ENCODE measurements at places on chromosomes 12 and 14. TPM values are rescaled to one million over a fixed set of nuclear protein-coding genes. Genes with fewer than 3 reads are reported as not detected.

- H3K27ac ChIP-seq = no peak overlapping the region
- H3K4me1 ChIP-seq = no peaks in the 10 kb centered on the region
- peaks cover 9% of the 10 kb centered on the region for H3K36me3 ChIP-seq
- H3K4me3 ChIP-seq = no peak overlapping the region
- H3K27me3 ChIP-seq = no peaks in the 10 kb centered on the region
Measured at GRCh38 chr14:52481864-52482263, 70.4 kb downstream of the TXNDC16 start.

DNA sequence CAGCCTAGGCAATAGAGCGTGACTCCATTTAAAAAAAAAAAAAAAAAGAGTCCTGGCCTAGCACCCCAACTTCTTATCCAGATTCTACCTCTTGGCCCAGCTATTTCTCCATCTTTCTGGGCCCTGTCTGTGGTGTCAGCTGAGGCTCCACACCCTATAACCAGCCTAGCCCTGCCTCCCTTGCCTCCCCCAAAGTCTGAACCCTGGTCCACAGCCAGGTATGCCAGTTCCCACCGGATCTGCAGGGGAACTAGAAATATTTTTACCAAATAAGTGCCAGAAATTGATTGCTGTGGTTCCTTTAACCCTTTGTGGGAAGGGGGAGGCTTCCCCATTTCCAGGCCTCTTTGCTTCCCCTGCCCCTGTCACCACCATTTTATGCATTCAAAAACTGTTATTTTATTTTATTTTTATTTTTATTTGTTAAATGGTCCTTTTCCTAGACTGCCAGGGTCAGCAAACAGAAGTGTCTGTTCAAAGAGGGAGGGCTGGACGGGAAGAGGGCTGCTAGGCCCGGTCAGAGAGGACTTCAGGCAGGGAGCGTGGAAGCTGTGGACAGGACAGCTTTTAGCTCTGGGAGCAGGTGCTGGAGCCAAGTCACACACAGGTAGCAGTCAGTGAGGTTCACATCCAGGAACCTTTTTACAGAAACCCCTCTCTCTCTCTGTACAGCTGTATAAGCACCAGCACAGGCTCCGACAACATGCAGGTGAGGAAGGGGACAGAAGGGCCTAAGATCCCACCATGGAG lies 23.2 kb downstream of the TTC9 start:
- H3K27ac ChIP-seq = no peak overlapping the region
- DNase-seq = no peak
- no peak overlapping the region for H3K4me3 ChIP-seq
- peaks cover 22% of the 10 kb centered on the region for H3K4me1 ChIP-seq
- H3K27me3 ChIP-seq = no peaks in the 10 kb centered on the region
- peaks cover 46% of the 10 kb centered on the region for H3K36me3 ChIP-seq

- no peak overlapping the region for H3K4me3 ChIP-seq
- H3K27me3 ChIP-seq = no peaks in the 10 kb centered on the region
- H3K36me3 ChIP-seq = peaks cover 8% of the 10 kb centered on the region
Measured at GRCh38 chr14:52467515-52468266, 84.6 kb downstream of the TXNDC16 start.

DNA sequence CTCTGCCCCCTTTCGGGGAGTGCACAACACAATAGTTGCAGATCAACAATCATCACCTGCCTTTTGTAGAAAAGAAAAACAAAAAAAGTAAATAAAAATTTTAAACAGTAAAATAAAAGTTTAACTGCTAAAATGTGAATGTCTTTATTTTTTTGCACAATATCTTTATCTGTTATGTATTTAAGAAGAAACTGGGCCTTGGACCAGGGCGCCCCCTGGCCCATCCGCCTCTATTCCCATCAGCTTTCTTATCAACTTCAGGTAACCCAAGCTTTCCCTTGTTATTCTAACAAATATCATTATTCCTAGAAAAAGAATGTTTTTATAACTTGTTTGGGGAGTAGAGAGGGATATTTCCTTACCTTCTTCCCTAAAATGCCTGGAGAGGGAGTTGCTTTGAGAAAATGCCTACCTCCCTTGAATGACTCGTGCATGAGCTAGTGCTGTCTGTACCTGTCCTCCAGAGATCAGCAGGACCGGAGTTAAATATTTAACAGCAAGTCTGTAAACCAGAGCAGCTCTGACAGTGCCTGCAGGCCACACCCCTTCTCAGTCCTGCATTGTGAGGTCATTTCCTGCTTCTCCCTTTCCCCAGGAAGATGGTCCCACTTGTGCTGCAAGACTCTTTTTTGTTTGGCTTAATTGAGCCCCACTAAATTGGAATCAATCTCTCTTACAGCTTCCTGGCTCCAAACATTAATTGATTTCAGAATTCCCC lies 192.8 kb upstream of the RGS6 start:
- H3K4me3 ChIP-seq = no peak overlapping the region
- H3K27me3 ChIP-seq = no peaks in the 10 kb centered on the region
- H3K27ac ChIP-seq = no peak overlapping the region
- DNase-seq = peak; percentile 47
- no peaks in the 10 kb centered on the region for H3K4me1 ChIP-seq
- H3K36me3 ChIP-seq = peaks cover 13% of the 10 kb centered on the region

RIMKLB gene
- 80.2 TPM for total RNA-seq

KRT81 gene
- total RNA-seq = not detected

DNA sequence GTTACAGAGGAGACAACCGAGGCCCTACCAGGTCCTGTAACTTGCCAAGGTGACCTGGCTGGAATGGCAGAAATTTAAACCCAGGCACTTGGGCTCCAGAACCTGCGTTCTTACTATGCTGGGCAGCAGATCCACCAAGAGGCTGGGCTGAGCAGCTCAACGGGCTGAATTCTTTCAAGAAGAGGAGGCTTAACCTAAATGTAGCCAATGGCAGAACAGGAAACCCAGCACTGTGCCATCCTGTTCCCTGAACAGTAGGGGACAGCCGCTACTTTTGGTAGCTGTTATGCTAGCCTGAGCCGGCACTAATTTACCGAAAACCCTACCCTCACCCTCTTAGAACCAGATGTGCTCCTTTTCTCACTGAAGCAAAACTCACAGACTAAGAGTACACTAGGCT lies 86.1 kb downstream of the ACTN1 start:
- DNase-seq = no peak
- H3K4me3 ChIP-seq = no peak overlapping the region
- H3K27ac ChIP-seq = no peak overlapping the region
- no peaks in the 10 kb centered on the region for H3K27me3 ChIP-seq

DNA sequence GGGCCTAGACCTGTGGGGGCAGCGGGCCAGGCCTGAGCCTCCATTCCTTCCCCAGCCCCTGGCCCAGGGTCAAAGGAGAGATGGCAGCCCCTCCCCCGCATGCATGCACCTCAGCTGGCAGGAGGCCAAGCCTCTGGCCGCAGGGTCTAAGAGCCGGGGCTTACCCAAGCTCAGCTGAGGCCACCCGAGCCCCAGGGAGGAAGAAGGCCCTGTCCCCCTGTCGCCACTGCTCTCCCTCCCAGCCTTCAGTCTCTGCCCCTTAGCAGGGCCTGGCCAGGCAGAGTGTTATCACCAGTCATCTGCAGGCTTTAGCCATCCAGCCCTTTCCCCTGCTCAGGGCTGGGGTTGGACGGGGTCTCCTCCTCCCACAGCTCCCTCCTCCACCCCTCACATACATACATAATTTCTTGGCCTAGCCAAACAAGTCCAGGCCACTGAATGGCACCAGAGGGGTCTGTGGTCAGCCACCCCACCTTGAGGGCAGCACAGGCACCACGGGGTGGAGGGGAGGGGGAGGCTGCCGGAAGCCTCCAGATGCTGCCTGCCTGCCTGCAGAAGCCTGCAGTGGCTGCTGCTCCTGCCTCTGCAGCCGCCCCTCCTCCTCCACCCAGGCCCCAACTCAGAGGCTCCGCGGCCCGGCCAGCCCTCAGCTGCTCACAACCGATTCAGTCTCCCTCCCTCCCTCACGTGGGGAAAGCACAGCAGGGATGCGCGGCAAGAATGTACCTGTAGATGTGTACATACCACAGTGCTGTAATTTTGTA lies 22.8 kb downstream of the RAB35 start:
- peaks cover 39% of the 10 kb centered on the region for H3K36me3 ChIP-seq
- peak; percentile 93 for DNase-seq
- peak overlapping the region; percentile 62 for H3K4me3 ChIP-seq
- H3K4me1 ChIP-seq = peaks cover 5% of the 10 kb centered on the region
- H3K27me3 ChIP-seq = no peaks in the 10 kb centered on the region

DNA sequence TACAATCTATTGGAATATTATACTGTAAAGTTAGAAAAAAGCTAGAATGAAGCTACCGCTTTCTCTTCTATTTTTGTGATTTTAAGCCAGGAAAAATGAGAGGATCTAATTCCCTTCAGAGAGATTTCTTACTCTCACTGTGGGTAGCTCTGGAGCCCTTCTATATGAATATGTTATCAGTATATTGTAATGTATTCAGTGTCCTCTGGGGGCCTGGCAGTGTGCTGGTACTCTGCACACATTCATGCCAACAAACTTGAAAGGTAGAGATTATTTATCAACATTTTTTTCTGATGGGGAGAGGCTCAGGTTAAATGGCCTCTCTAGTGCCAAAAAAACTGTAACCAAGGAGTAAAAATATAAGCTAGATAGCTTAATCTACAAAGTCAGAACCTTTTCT lies 292.8 kb downstream of the TTC6 start:
- no peak overlapping the region for H3K4me3 ChIP-seq
- DNase-seq = no peak
- peaks cover 11% of the 10 kb centered on the region for H3K36me3 ChIP-seq

GRCh38 chr14:75910048-75910447 lies 71.7 kb downstream of the TGFB3 start:
- H3K4me3 ChIP-seq = no peak overlapping the region
- no peaks in the 10 kb centered on the region for H3K4me1 ChIP-seq
- no peaks in the 10 kb centered on the region for H3K36me3 ChIP-seq

- no peaks in the 10 kb centered on the region for H3K27me3 ChIP-seq
- H3K36me3 ChIP-seq = no peaks in the 10 kb centered on the region
- no peak overlapping the region for H3K4me3 ChIP-seq
- no peak overlapping the region for H3K27ac ChIP-seq
- H3K4me1 ChIP-seq = no peaks in the 10 kb centered on the region
Measured at GRCh38 chr14:85332401-85332800, 197.5 kb upstream of the FLRT2 start.

GRCh38 chr14:31560759-31561154 lies 447 bp upstream of the NUBPL start:
- H3K27me3 ChIP-seq = no peaks in the 10 kb centered on the region
- H3K27ac ChIP-seq = no peak overlapping the region
- H3K36me3 ChIP-seq = no peaks in the 10 kb centered on the region
- no peak for DNase-seq
- H3K4me1 ChIP-seq = no peaks in the 10 kb centered on the region

TSHR gene
- not detected for total RNA-seq

GRCh38 chr14:100709289-100710284 lies 17.1 kb upstream of the DLK1 start:
- peak overlapping the region; percentile 60 for H3K4me3 ChIP-seq
- no peaks in the 10 kb centered on the region for H3K36me3 ChIP-seq
- no peak for DNase-seq
- H3K4me1 ChIP-seq = no peaks in the 10 kb centered on the region
- H3K27ac ChIP-seq = no peak overlapping the region

DNA sequence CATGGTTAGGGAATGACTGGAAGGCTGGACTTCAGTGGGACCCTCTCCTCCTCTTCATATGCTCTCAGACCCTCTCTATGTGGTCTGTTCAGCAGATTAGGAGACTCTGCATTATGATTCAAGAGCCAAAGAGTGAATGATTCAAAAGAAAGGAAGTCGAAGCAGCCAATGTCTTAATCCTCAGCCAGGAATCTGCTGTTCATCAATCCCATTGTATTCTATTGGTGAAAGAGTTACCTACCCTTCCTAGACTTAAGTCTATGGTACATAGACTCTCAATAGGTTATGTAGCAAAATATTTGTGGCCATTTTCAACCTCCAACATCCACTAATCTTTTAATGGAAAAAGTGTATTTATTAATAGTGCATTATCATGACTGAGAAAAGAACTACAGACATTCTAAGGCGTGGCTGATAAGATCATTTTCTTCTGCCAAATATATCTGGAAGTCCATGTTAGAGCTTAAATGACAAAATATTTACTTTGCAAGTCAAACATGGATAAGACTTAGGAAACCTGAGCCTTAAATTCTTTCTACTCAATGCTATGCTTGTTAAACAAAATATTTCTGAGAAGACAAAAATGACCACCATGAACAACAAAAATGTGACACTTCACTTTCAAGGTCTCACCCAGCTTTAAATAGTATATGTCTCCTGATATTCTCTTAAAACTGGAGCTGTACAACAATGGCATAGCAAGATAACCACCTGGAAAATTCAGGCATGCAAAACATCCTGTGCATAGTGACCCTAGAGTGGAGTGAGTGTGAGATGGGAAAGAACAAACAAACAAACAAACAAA lies 1100.6 kb downstream of the GALC start:
- no peak overlapping the region for H3K27ac ChIP-seq

ACOT4 gene
- 1.8 TPM for total RNA-seq

DNA sequence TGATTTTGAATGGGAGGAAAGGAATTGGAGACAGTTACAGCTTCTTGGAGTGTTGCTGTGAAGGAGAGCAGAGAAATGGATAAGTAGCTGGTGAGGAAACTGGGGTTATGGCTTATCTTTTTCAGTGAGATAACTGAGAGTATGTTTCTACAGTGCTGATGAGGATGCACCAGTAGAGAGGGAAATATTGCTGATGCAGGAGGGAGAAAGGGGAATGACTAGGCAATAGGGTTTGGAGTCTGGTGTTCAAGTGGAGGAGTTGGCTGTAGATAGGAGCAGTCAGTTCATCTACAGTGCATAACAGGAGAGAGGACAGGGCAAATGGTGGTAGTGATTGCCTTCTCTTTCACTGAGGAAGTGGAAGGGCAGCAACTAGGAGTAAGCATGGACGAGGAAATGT lies 33.0 kb downstream of the SPATS2 start:
- no peak overlapping the region for H3K27ac ChIP-seq
- H3K4me3 ChIP-seq = no peak overlapping the region
- H3K36me3 ChIP-seq = no peaks in the 10 kb centered on the region
- no peak for DNase-seq

DNA sequence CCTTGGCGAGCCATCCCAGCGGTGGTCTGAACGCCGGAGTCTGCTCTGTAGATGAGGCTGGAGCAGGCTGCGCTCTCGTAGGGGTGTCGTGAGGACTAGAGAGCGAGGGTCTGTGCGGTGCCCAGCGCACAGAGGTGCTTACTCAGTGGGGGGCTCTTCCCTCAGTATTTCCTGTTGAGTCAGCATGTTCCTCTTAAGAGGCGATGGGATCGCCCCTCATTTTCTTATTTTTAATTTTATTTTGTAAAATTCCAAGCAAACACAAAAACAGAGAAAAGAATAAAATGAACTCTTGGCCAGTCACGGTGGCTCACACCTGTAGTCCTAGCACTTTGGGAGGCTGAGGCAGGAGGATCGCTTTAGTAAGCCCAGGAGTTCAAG lies 40.8 kb upstream of the BCL7A start:
- H3K4me3 ChIP-seq = no peak overlapping the region
- no peaks in the 10 kb centered on the region for H3K36me3 ChIP-seq
- no peak for DNase-seq
- no peaks in the 10 kb centered on the region for H3K27me3 ChIP-seq
- no peak overlapping the region for H3K27ac ChIP-seq

PKP2 gene
- 18.2 TPM for total RNA-seq

MRPL52 gene
- 190 TPM for total RNA-seq

BMAL2 gene
- total RNA-seq = 23.1 TPM

AQP6 gene
- total RNA-seq = 0.09 TPM
